ENCODE measurements at places on chromosomes 13 and 19. TPM values are rescaled to one million over a fixed set of nuclear protein-coding genes. Genes with fewer than 3 reads are reported as not detected.

- peak overlapping the region; percentile 75 for H3K27ac ChIP-seq
- H3K4me1 ChIP-seq: peaks cover 21% of the 10 kb centered on the region
- H3K36me3 ChIP-seq: no peaks in the 10 kb centered on the region
- H3K27me3 ChIP-seq: no peaks in the 10 kb centered on the region
These were observed 678 bp downstream of the BCAT2 start for GRCh38 chr19:48810151-48810550.

DNA sequence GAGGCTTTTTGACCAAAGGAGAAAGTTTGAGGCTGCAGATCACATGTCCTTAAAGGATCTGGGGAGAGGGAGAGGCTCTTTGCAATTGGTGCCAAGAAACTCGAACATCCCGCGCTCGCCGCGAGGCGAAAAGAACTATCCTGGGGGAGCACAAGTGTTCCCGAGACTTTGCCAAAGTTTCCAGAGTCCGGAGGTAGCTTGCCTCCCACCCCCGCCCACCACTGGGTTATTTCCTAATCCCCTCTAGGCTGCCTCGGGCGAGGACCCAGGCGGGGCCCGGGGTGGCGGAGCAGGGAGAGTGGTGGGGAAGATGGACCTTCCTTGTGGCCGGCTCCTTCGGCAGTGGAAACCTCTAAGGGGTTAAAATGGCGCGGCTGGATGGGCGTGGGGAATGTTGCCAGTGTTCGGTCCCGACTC lies 114.5 kb downstream of the KCNRG start:
- no peak for DNase-seq
- H3K27ac ChIP-seq: peak overlapping the region; percentile 80
- peaks cover 39% of the 10 kb centered on the region for H3K4me1 ChIP-seq
- no peaks in the 10 kb centered on the region for H3K36me3 ChIP-seq
- H3K27me3 ChIP-seq: peaks cover 27% of the 10 kb centered on the region
- H3K4me3 ChIP-seq: peak overlapping the region; percentile 79

GRCh38 chr13:28031896-28032288 lies 43.4 kb upstream of the URAD start:
- H3K4me1 ChIP-seq: no peaks in the 10 kb centered on the region
- no peak overlapping the region for H3K4me3 ChIP-seq
- no peak for DNase-seq
- H3K27ac ChIP-seq: no peak overlapping the region
- H3K27me3 ChIP-seq: peaks cover 45% of the 10 kb centered on the region

- no peaks in the 10 kb centered on the region for H3K27me3 ChIP-seq
- no peak overlapping the region for H3K4me3 ChIP-seq
- DNase-seq: no peak
- peaks cover 2% of the 10 kb centered on the region for H3K36me3 ChIP-seq
- H3K4me1 ChIP-seq: no peaks in the 10 kb centered on the region
These were observed 22.3 kb downstream of the NLRP11 start for GRCh38 chr19:55809381-55810058.

DNA sequence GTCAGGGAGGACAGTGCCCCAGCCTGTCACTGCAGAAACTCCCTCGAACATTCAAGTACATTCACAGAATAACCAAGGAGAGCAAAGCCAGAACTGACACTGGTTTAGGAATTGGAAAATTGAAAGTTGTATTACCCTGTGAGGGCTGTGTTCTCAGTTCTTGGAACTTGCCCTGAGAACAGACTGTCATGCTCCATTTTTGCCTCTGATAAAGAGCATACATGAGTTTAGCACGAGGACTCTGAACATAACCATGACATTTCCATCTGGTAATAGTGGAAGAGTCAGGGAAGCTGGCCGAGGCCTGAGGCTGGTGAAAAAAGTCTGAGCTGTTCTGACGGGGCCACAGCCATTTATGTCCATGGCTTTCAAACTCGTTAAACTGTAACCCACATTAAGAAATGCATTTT lies 15.2 kb upstream of the SLC25A30 start:
- H3K36me3 ChIP-seq: no peaks in the 10 kb centered on the region
- H3K4me3 ChIP-seq: no peak overlapping the region
- H3K4me1 ChIP-seq: no peaks in the 10 kb centered on the region
- no peak overlapping the region for H3K27ac ChIP-seq

DNA sequence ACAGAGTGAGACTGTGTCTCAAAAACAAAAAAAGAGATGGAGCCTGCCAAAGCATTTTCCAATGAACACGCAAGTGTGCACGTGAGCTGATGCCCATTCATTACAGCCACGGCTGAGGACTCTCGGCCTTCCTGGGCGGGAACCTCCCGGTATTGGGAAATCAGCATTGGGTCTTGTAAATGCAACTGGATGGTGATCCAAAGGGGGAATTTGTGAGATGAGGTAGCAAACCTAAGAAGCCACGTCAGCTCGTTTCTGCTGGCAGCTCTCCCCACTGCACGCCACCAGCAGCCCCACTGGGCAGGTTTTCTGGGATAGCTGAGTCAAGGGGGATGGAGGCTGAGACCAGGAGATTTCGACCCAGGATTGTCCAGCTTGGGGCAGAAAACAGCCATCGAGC lies 11.5 kb downstream of the C13orf46 start:
- H3K36me3 ChIP-seq: peaks cover 16% of the 10 kb centered on the region
- no peaks in the 10 kb centered on the region for H3K27me3 ChIP-seq
- H3K4me1 ChIP-seq: no peaks in the 10 kb centered on the region
- no peak overlapping the region for H3K27ac ChIP-seq

DNA sequence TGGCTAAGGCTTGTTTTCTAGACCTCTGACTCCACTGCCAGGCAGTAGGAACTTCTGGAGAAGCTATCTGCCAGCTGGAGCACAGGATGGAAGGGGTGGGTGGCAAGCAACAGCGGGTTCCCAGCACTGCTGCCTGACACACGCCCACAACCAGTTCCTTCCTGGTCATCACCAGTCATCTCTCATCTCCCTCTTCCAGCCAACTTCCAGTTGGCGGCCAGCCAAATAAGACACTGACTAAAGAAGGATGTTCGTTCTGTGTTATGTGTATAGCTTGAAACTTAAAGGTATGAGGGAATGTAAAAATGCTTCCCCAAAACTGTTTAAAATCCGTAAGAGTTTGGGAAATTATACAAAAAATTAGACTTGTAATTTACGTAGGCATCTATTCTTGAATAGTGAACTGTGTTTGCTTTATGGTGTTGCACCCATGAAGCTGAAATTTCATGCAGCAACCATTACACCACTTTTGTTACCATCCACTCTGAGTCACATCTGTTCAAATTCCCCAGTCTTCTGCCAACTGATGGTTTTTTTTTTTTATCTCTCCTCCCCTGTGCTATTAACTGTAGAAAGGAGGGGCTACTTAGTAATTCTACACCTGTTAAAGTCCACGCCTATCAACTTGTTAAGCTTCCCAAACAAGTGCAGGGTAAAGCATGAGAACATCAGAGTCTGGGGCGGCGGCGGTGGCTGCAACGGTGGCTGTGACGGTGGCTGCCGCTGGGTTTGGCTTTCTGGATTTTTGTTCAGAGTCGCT lies 86.2 kb upstream of the FRY start:
- peaks cover 4% of the 10 kb centered on the region for H3K36me3 ChIP-seq
- H3K27me3 ChIP-seq: no peaks in the 10 kb centered on the region
- H3K27ac ChIP-seq: peak overlapping the region; percentile 79
- H3K4me3 ChIP-seq: peak overlapping the region; percentile 29

GRCh38 chr13:110559429-110559943 lies 2.0 kb downstream of the RAB20 start:
- peak overlapping the region; percentile 75 for H3K4me3 ChIP-seq
- peak overlapping the region; percentile 76 for H3K27ac ChIP-seq
- peaks cover 38% of the 10 kb centered on the region for H3K4me1 ChIP-seq

GRCh38 chr13:28058866-28059613 lies 41.3 kb downstream of the FLT3 start:
- H3K27me3 ChIP-seq: peaks cover 22% of the 10 kb centered on the region
- H3K36me3 ChIP-seq: no peaks in the 10 kb centered on the region
- DNase-seq: no peak
- no peak overlapping the region for H3K27ac ChIP-seq

DNA sequence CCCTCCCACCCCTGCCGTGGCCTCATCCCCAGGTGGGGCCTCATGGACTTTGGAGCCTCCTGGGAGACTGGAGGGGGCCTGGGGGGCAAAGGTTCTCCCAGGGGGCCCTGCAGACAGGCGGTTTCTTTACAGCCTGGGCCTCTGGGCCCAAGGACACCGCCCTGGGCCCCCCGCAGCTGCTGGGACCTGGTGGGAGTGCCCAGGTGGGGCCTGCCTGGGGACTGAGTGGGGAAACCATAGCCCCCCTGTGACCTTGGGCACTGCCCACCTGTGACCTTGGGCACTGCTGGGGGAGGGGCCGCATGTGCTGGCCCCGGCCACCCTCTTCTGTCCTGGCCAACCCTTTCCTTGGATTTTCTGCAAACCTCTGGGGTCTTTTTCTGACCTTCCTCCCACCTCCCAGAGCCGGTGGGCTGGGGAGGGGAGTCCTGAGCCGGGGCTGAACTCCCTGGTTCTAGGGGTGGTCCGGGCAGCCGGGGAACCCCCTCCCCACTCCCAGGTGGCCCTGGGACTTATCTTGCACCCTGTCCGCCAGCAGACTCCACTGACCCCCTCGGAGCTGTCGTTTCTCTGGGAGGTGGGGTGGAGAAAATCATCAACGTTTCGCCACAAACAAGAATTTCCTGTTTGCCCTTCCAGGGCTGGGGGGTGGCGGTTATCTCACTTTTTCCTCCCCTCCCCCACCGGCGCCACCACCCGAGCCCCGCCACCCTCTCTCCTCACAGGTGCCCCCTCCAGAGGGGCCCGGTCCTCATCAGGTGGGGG lies 27.0 kb downstream of the ARID3A start:
- H3K4me1 ChIP-seq: peaks cover 10% of the 10 kb centered on the region
- H3K27me3 ChIP-seq: no peaks in the 10 kb centered on the region
- no peak overlapping the region for H3K27ac ChIP-seq
- H3K36me3 ChIP-seq: no peaks in the 10 kb centered on the region
- DNase-seq: no peak
- no peak overlapping the region for H3K4me3 ChIP-seq

DNA sequence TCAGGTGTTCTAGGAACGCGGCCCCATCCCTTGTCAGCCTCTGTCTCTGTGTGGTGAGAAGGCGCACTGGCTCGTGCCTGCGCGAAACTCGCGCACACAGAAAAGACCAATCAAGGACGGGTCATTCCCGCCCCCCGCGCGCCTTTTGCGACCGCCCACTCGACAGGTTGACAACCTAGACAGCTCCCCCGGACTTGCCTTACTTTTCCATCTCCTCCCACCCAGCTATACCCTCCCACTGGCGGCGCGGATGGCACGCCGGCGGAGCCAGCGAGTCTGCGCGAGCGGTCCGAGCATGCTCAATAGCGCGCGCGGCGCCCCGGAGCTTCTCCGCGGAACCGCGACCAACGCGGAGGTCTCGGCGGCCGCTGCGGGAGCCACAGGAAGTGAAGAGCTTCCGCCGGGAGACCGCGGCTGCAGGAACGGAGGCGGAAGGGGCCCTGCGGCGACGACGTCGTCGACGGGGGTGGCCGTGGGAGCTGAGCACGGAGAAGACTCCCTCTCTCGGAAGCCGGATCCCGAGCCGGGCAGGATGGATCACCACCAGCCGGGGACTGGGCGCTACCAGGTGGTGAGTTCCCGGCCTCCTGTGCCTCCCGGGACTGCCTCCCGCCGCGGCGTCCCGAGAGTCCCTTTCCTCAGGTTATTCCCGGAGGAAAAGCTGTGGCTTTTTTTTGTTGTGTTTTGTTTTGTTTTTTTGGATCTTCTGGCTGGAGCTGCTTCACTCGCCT lies at the start of gene NDFIP2:
Gene NDFIP2, plus strand, starts transcription at position 202 of the 731 bp plus-strand sequence. Its CDS starts 49 bp downstream, at position 251.
- peak; percentile 95 for DNase-seq
- H3K36me3 ChIP-seq: no peaks in the 10 kb centered on the region
- peaks cover 40% of the 10 kb centered on the region for H3K4me1 ChIP-seq

GRCh38 chr13:42361701-42362100 lies 89.7 kb downstream of the AKAP11 start:
- DNase-seq: no peak
- peaks cover 10% of the 10 kb centered on the region for H3K4me1 ChIP-seq
- H3K27me3 ChIP-seq: no peaks in the 10 kb centered on the region
- H3K36me3 ChIP-seq: peaks cover 1% of the 10 kb centered on the region
- no peak overlapping the region for H3K27ac ChIP-seq

DNA sequence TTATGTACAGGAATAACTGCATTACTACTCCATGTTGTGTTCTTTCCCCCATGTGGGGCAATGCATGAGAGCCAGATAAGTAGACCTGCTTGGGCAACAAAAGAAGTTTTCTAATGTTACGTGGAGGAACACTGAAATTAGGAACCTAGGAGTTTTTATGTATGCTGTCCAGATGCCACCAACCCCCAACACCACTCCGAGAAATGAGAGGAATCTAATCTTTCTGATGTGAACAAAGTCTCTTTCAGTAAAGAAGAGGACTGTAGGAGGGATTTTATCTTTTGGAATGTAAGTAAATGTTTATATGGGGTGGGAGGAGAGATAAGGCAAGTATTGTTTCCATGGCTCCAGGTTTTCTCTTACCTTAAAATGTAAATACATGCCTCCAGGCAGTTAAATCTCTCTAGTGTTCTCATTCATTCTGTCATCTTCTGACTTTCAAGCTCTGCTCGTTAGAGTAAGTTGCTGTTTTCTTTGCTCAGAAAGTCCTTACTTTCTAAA lies 820.6 kb downstream of the PCDH17 start:
- no peak for DNase-seq
- H3K4me1 ChIP-seq: no peaks in the 10 kb centered on the region
- H3K27ac ChIP-seq: no peak overlapping the region
- H3K36me3 ChIP-seq: peaks cover 1% of the 10 kb centered on the region
- H3K4me3 ChIP-seq: no peak overlapping the region

GRCh38 chr19:30492586-30493270 lies 120.5 kb downstream of the ZNF536 start:
- no peak overlapping the region for H3K4me3 ChIP-seq
- H3K27me3 ChIP-seq: no peaks in the 10 kb centered on the region
- H3K27ac ChIP-seq: no peak overlapping the region
- no peaks in the 10 kb centered on the region for H3K4me1 ChIP-seq
- H3K36me3 ChIP-seq: no peaks in the 10 kb centered on the region
- DNase-seq: no peak

GRCh38 chr13:27339299-27339698 lies 68.7 kb downstream of the RASL11A start:
- no peak for DNase-seq
- no peaks in the 10 kb centered on the region for H3K36me3 ChIP-seq
- no peak overlapping the region for H3K27ac ChIP-seq
- no peaks in the 10 kb centered on the region for H3K4me1 ChIP-seq
- no peak overlapping the region for H3K4me3 ChIP-seq
- peaks cover 53% of the 10 kb centered on the region for H3K27me3 ChIP-seq

The EVI5L gene
- total RNA-seq: 30.6 TPM

The RFPL4A gene
- not detected for total RNA-seq

The LRRC8E gene
- 6.9 TPM for total RNA-seq

The CILP2 gene
- 12.7 TPM for total RNA-seq

The TFPT gene
- total RNA-seq: 28.0 TPM

The AKT1S1 gene
- 52.0 TPM for total RNA-seq

The KASH5 gene
- not detected for total RNA-seq

The PALM3 gene
- total RNA-seq: 0.82 TPM

The DENND1C gene
- not detected for total RNA-seq

The PLK5 gene
- total RNA-seq: not detected

The PLIN5 gene
- total RNA-seq: not detected

The CGB5 gene
- total RNA-seq: not detected

The TRIM13 gene
- total RNA-seq: 30.8 TPM

The INSL3 gene
- not detected for total RNA-seq

The TUBB4A gene
- 0.99 TPM for total RNA-seq

Measured in chondrocyte (in vitro differentiated cells).